ENCODE measurements at places on chromosomes 4 and X.

DNA sequence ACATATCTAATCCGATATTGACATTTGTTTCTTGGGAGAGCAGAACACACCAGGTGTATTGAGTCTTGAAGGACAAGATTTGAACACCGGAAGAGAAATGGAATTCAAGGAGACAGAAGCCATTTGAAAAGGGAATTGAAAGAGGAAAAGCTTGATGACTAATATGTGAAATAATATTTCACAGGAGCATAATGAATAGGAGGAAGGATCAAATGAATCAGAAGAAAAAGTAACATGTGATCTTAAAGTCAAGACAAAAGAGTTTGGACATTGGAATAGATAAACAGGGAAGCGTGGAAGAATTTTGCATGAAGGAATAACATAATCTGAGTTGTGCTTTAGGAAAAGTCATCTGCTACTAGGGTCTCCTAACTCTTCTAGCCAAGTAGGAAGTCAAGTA lies 145.5 kb upstream of the PDHA2 start:
- no peak for ATAC-seq

DNA sequence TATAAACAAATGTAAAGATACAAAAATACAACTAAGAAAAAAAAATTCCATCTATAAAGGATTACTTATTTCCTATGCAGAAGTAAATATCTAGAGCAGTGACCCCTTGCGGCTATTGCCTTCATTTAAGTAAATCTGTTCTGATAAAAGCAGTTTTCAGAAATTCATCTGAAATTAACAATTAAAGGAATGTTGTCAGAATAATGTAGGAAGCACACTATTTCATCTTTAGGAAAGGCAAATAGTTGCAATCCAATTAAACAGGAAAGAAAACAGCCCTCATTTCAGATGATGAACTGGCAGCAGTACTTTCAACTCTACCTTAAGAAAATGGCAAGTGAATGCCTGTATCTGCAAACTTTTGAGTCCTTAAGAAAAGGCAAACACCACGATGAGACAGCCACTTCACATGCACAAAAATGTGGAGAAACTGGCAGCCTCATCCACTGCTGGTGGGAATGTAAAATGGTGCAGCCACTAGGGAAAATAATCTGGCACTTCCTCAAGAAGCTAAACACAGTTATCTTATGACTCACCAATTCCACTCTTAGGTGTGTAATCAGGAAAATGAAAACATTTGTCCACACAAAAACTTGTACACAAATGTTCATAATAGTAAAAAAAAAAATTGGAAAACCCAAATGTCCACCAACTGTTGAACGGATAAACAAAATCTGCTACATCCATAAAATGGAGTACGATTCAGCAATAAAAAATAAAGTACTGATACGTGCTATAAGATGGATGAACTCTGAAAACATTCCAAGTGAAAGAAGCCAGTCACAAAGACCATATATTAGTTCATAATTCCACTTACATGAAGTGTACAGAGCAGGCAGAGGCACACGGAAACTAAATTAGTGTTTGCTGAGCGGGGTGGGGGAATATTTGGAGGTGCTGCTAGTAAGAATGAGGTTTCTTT lies 2.0 kb upstream of the THAP9 start:
- no peak for ATAC-seq

DNA sequence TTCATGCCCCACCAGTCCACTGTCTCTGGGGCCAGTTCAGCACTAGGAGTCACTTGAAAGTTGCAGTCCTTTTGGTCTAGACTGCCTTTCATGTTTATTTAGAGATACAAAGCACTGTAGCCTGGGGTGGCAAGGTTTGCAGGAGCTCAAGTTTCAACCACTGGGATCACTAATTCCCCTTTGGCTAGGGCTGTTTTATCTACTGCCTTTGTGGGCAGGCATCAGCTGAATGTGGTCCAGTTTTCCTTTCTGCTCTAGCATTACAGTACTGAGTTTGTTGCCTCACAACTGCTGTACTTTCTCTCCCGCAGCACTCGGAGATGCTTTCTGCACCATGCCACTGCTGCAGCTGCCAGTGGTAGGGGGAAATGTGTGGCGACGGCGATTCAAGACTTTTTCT lies 222.3 kb upstream of the HDX start:
- no peak for ATAC-seq

GRCh38 chrX:103356130-103356798 lies at the start of gene TCEAL9:
TCEAL9 (plus strand) TSS chrX:103356506; CDS start chrX:103357685, 1,179 bp downstream.
- no peak for ATAC-seq

DNA sequence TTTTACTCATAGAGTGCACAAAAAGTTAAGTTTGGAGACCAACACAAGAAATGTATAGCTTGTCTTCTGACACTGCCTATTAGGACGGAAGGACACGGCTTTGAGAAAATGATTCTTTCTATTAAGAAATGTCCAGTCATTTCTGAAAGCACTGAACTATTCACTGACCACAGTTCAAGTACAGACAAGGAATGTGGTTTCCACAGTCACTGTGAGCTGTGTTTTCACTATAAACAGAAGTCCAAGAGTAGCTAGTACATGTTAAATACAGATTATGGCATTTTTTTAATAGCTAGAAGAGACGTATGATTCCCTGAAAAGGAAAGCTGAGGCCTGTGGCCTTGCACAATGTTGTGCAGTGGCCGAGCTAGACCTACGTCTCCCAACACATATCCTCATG lies 115.1 kb upstream of the GPM6A start:
- ATAC-seq: no peak

GRCh38 chr4:10403633-10404445 lies 53.4 kb downstream of the ZNF518B start:
- no peak for ATAC-seq

- peak; percentile 57 for ATAC-seq
Observed at GRCh38 chrX:41559235-41560052, 112.3 kb downstream of the NYX start.

DNA sequence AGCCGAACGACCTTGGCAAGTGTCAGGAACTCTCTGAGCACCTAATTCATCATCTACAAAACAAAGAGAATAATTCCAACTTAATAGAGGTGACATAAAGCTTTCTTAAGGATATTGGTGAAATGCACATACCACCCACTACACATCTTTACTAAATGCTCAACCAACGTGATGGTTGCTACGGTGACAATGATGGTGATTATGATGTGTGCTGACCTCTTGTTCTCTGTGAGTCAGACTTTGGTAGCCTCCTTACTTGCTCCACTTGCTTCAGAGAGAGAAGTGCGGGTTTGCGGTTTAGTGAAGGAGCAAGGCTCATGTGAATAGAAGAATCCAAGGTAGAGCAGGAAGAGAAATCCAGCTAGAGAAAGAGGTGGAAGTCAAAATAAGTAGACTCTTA lies 52.8 kb upstream of the CLNK start:
- ATAC-seq: peak; percentile 38

DNA sequence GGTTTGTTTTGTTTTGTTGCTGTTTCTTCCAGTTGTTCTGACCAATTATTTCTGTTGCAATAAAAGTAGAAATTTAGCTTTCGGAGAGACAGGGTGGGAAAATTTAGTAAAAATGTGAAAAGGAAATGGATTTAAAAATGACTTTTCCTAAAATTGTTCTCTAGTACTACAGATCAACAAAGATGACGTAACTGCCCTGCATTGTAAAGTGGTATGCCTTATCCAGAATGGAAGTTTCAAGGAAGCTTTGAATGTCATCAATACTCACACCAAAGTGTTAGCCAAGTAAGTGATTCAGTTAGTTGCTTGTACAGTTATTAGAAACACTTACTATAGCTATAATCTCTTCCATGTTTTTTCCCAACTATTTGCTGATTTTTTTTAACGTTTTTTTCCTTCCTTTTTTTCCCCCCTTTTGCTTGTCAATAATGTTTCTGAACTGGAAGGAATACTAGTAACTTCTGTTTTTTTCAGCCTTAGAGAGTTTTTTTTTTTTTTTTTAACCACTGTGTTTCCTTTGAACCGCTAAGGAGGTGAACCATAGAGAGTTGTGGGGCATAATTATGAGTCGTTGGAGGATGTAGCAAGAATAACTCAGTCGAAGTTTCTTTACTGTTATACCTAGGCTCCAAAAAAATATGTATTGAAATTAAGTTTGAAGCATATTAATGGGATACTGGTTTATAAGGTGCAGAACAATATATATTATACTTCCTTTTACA lies 2.2 kb downstream of the SRP72 start:
- no peak for ATAC-seq

- peak; percentile 75 for ATAC-seq
Observed at GRCh38 chr4:107133965-107134653, 98.0 kb upstream of the DKK2 start.

DNA sequence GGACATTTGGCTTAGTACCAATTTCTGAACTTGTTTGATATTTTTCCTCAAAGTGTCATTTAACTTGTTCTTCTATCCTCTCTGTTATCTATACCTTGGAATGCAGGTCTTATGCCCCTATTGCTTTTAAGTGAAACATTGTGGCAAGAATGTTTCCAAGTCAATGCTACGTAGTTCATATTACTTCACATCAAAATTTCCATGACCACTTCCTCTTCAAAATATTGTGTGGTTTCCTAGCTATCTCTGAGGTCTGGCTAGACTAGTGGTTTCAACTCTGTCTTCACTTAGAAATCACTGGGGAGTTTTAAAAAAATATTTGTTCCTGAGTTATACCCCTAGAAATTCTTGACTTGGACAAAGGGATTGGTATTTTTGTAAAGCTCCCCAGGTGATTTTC lies 20.2 kb upstream of the RASGEF1B start:
- ATAC-seq: peak; percentile 82

DNA sequence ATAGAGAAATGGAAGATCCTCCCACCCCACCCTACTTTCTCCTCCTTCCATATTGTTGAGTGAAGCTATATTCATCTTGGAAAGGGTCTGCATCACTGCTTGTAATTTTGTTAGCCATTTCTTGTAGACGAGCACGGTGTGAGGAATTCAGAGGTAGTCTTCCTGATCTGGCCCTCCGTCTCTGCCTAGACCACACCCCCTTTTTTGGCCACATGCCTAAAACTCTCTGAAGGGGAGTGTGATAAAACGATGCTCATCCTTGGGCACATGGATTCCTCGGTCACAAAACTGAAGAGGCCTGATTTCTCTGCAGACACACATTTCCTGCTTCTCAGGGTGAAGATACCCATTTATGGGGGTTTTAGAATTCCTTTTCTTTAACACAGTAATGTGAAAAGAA lies 182.8 kb downstream of the LARP7 start:
- ATAC-seq: no peak

- ATAC-seq: no peak
Observed at GRCh38 chr4:115233600-115233999, 120.2 kb upstream of the NDST4 start.

DNA sequence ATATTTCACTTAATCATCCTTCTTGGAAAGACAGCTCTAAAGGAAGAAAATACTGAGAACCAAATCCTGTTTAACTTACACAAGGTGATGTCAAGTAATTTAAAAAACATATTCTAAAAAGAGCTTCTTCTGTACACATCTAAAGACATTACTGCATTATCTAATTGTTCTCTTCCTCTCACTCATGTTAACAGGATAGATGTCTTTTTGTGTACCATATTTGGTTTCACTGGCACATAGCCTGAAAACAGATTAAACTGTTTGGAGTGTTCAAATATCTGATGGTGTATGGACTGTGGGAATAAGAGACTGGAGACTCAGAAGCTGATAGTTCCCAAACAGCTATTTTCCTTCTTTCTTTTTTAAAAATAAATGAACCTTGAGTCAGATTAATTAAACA lies 213.3 kb upstream of the MAB21L2 start:
- ATAC-seq: no peak

DNA sequence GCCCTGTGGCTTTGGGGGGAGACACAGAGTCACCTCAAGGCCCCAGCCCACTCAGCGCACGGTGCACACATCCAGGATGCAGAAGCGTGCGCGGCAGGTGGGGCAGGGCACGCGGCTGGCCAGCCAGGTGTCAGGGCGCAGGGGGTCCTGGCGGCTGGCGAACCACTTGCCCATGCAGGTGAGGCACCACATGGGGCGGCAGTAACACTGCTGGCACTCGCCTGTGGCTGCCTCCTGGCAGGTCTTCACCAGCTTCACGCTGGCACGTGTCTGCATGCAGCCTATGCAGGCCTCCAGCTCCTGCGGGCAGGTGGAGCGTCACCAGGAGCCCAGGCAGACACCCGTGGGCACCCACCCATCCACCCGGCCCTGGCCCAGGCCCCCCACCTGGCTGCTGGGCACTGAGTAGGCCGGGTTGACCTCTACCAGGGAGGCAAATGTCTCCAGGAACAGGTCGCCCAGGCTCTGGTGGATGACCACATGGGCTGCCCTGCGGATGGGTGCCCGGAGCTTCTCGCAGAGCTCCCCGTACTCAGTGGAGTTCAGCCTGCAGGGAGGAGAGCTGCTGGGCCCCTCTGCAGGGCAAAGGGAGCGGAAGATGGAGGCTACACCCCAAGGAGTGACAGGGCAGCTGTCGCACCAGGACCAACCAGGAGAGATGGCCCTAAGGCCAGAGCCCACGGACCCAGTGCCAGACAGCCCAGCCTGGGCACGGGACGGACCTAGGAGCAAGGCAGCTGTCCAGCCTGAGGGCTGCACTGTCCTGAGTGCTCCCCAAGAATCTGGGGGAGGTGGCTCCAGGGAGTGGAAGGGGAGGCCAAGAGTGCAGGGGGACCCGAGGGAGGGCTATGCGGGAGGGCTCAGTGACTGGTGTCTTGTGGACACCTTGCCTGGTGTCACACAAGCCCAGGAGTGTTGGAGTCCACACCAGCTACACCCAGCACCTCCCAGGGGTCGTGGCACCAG lies 3.7 kb downstream of the TMEM129 start:
- ATAC-seq: no peak

DNA sequence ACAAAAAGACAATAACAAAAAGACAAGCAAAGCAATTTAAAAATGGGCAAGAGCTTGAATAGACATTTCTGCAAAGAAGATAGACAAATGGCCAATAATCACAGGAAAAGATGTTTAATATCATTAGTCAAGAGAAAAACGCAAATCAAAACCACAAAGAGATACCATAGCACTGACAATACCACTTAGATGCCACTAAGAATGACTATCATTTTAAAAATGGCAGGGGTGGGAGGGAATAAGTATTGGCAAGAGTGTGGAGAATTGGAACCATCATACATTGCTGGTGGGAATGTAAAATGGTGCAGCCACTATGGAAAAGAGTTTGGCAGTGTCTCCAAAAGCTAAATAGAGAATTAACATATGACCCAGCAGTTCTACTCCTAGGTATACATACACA lies 15.1 kb upstream of the EXOC1 start:
- ATAC-seq: no peak

- no peak for ATAC-seq
Observed at GRCh38 chr4:126106658-126107057, 791.9 kb downstream of the FAT4 start.

Data from activated T-helper 17 cell treated with anti-CD3 and anti-CD28 coated beads, Interleukin-2, amount 50 U/mL, for 72 hours (primary cell).